ENCODE measurements at places on chromosomes 1 and 21.

- no peak for DNase-seq
Observed at GRCh38 chr1:46458190-46458589, 31.4 kb upstream of the DMBX1 start.

- DNase-seq, result no peak
Observed at GRCh38 chr1:193325042-193325441, 138.6 kb upstream of the B3GALT2 start.

DNA sequence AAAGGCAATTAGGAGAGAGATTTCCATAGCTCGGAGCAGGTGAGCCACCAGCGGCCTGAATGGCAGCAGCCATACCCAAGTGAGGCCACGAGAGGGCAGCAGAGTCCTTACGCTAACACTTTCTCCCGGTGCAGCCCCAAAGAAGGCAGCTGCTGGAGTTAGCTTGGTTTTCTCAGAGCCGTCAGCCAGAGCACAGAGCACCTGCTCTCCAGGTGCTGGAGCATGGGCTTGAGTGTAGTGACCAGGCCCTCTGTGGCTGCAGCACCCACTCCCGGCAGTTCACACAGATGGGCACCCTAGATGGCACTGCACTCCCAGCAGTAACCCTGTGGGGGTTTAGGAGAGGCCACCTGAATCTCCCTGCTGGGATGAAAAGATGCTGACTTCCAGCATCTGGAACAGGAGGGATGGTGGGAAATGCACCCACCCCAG lies 45.8 kb downstream of the TMCC2 start:
- DNase-seq, result peak; percentile 84

GRCh38 chr1:245673881-245674414 lies 519.2 kb downstream of the KIF26B start:
- no peak for DNase-seq

DNA sequence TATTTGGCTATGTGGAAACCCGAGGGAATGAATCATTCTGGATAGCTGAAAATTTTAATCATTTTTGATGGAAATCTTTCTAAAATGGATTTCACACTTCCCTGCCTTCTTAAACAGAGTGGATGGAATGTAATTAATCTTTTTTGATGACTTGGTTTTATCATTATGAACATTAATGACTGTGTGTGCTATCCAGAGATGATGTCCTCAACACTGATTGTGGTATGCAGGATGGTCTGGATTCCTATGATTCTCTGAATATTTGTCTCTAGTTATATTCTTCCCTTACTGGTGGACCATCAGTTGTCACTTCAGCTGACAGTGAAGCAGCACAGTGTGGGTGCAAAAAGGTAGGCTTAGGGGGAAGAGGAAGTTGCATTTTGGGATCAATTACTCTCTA lies 513.5 kb downstream of the LMO4 start:
- DNase-seq, result no peak

GRCh38 chr1:178645808-178646200 lies 79.2 kb upstream of the RALGPS2 start:
- DNase-seq, result no peak

- no peak for DNase-seq
Observed at GRCh38 chr1:184661801-184662200, 92.9 kb downstream of the EDEM3 start.

GRCh38 chr1:81144240-81144825 lies 656.4 kb upstream of the ADGRL2 start:
- DNase-seq, result no peak

- no peak for DNase-seq
Observed at GRCh38 chr1:230784163-230784562, 37.0 kb downstream of the CAPN9 start.

GRCh38 chr21:45192332-45192731 lies 95.4 kb downstream of the POFUT2 start:
- DNase-seq, result no peak

- DNase-seq, result no peak
Observed at GRCh38 chr1:10857687-10858086, 61.2 kb upstream of the CASZ1 start.

DNA sequence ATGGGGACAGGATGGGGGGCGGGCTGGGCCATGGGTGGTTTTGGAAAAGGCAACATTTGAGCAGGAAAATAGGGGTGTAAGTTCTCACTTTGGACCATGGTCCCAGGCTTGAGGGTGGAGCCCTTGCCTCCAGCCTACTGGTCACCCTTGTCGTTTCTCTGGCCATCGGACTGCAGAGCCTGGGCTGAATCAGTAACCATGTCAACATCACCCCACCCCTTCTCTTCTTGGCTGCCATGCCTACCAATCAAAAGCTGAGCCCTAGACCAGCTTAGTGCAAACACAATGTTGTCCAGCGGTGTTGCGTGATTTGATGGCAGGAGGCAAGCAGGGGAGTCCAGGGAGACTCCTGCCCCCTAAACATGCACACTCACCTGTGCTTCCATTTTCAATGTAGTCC lies 231.0 kb upstream of the KAZN start:
- DNase-seq, result no peak

DNA sequence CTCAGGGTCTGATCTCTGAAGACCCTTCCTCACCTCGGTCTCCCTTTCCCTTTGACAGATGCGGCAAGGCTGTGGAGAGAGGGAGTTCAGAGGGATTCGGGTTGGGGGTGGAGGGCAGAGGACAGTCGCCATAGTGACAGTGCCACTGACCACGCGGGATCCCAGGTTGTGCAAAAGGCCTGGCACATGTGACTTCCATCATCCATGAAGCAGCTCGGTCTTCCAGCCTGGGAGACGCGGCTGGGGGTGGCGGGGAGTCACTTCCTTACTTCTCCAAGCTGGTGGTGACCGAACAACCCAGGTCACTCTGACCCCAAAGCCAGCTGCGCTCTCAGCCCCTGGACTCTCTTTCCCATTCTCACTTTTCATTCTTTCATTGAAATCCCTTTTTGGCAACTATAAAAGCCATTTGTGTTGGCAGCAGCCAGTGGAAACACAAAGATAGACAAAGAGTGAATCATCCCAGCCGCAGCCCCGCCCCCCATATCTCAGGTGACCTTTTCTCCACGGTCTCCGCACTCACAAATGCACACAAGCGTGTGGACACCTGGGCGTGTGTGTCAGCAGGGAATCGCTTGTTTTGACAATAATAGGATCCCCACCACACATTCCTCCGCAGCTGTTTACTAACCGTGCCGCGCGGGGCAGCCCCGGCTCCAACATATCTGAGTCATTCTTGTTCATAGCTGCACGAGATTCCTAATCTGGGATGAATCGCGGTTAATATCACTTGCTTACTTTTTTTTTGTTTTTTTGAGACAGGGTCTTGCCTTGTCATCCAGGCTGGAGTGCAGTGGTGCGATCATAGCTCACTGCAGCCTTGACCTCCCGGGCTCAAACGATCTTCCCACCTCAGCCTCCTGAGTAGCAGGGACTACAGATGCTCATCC lies 68.3 kb downstream of the DHRS3 start:
- DNase-seq, result peak; percentile 65

Data from NCI-H2171 treated with DMSO at 0.1 percent for 48 hours (cell line).